ENCODE measurements at places on chromosomes 13 and 19.

- DNase-seq: no peak
Measured at GRCh38 chr19:49390929-49391359, 2.9 kb downstream of the KASH5 start.

- DNase-seq: no peak
Measured at GRCh38 chr13:28557725-28558520, 63.0 kb upstream of the FLT1 start.

GRCh38 chr19:17795495-17795856 is 538 bp downstream of the B3GNT3 start:
- no peak for DNase-seq

- no peak for DNase-seq
Measured at GRCh38 chr19:34731019-34731829, 2.8 kb upstream of the ZNF181 start.

- DNase-seq: peak; percentile 20
Measured at GRCh38 chr19:54035215-54036178, 28.2 kb downstream of the VSTM1 start.

- no peak for DNase-seq
Measured at GRCh38 chr19:47123406-47123805, 7.2 kb upstream of the SAE1 start.

DNA sequence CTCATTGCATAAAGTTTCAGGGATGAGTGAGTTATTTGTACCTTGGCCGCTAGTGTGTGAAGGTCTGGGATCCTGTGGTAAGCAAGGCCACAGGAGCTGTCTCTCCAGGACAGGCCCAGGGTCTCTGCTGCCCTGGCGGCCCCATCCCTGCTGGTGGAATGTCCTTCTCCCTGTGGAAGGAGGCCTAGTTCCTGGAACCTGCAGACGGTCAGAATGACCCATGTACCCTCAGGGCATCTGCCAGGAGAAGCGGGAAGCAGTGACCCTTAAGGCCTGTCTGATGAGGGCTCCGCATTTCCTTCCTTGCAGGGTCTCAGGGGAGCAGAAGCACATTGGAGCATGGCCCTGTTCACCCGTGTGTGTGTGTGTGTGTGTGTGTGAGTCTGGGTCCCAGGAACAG is 32.1 kb upstream of the SOX1 start:
- no peak for DNase-seq

GRCh38 chr19:28475525-28475924 is 737.4 kb downstream of the UQCRFS1 start:
- DNase-seq: no peak

- DNase-seq: peak; percentile 60
Measured at GRCh38 chr19:43820098-43820883, 6.8 kb upstream of the ZNF283 start.

GRCh38 chr19:4909156-4909896 is at the start of gene UHRF1:
Gene UHRF1 (plus strand): TSS chr19:4909501. CDS start chr19:4910886, 1,385 bp downstream.
- no peak for DNase-seq

- no peak for DNase-seq
Measured at GRCh38 chr13:114022876-114023275, 49.0 kb upstream of the C13orf46 start.

- DNase-seq: no peak
Measured at GRCh38 chr19:34555447-34555846, 73.9 kb downstream of the WTIP start.

DNA sequence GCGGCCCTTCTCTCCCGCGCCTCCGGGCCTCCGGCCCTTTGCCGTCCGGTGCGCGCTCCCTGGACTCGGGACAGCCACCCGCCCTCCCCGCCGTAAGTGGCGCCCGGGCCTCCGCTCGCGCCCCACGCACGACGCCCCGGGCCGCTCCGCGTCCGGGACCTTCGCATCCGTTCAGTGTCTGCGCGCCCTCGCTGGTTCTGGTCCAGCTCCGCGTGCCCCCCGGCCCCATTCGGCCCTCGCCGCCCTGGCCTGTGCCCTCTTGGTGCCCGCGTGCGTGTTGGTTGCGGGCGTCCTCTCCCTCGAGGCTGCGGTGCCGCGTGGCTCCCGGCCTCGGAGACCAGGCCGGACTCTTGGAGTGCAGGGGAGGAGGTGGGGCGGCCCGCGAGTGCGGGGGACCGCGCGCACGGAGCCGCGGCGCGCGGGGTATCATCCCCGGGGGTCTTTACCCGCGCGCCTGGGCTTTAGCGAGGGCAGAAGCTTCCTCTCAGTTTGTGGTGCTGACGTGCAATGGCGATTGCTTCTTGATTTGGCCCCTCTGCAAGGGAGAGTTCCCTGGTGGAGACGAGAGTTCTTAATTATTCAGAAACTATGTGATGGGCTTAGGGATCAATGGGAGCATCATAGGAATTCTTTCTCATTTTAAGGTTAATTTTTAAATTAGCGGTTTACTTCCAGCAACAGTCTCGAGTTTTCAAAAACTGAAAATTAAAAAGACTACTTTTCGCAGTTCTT is 757 bp downstream of the WASF3 start:
- no peak for DNase-seq

DNA sequence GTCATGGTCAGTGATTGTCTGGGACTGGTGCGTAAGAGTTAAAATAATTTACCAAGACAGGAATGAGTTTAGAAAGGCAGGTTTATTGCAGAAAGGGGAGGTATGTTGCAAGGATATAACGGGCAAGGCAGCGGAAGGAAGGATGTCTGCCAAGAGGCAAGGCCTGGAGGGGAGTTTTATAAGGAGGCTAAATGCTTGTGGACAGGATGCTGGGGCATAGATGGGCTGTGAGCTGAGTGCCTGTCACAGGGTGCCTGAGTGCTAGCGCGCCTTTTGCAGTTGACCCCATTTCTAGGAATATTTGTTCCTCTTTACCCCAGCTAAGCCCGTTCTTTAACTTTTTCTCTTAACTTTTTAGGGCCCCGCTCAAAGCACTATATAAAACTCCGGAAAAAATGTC is 58.7 kb downstream of the TEX26 start:
- DNase-seq: no peak

DNA sequence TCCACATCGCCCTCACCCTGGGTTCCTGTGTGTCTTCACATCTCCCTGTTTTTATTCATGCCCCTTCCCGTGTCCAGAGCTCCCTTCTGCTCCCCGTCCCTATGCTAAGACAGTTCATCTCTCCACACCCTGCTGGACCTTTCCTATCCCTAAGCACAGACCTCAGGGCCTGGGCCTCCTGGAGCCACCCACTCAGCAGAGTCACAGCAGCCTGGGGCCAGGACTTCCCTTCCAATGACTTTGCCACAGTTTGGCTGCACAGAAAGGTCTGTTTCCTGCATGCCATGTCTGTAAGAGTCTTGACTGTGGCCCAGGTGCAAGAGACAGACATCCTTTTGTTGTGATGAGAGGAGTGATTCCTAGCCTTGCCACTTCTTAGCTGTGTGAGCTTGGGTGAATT is 470.7 kb downstream of the TSHZ3 start:
- DNase-seq: no peak

DNA sequence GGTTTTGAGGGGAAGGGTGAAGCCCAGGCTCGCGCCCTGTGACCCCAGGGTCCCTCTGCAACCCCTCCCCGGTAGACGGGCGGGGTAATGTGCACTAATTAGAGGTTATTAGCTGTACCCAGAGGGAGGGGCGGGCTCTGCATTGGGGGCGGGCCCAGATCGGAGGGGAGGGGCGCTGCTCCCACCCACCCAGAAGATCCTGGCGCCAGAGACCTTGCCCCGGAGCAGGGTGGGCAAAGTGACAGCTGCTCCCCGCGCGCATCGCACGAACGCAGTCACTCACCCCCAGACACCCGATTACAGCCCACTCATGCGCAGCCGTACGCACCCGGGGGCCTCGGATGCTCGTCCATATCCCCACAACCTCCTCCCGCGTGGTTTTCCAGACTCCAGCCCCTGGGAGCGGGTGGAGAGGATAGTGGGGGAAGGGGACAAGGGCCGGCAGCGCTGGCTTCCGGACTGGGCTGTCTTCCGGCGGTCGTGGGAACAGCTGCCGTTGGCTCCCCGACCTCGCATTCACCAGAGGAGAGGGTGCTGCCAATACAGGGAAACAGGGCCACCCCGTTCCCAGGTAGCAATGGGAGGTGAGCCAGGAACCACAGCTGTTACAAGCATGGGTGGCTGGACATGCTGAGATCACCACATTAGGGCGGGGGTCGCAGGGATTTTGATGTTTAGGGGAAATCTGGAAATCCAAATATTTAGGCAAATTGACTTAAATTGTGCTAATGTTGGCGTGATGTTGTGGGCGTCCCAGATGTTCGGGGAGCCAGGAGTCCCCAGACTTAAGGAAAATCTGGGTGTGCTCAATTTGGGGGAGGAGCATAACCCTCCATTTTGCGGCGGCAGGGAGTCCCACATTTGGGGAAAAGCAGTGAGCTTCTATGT is 2.9 kb upstream of the HOOK2 start:
- peak; percentile 66 for DNase-seq

GRCh38 chr19:14054721-14055120 is 7.2 kb downstream of the PALM3 start:
- DNase-seq: no peak

GRCh38 chr13:38210928-38211596 is 138.6 kb upstream of the UFM1 start:
- no peak for DNase-seq

DNA sequence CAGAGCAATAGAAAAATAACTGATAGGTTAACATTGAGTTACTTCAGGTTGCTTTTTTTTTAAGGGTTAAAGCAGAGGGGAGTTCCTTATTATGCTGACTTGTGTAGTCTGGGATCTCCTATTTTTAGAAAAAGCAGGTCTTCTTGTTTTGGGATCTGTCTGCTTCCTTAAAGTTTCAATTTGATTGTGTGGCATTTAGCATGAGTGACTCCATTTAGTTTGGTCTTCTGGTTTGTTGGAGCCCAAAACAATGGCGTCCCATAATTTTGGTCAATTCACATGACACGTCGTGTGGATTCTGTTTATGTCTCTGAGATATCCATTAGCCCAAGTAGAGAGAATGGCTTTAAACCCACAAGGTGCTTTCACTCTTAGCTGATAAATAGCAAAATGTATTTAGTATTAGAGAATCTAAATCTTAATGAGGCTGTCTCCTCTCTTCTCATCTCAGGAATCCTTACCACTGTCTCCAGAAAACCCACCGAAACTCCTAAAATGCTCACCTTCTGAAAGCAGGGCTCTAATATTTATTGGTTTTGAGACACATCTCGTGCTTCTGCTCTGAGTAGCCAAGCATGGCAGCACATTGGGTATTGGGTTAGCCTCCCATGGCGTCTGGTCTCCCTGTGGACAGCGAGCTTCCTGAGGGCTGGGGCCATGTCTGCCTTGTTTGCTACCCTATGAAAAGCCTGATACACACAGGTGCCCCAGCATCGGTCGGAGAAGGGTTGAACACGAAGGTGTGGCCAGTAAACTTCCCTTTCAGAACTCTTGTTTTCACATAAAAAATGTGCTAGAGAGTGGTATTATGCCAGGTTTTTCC is 67.2 kb upstream of the GPR183 start:
- no peak for DNase-seq

- DNase-seq: no peak
Measured at GRCh38 chr13:42396501-42396900, 124.5 kb downstream of the AKAP11 start.

GRCh38 chr19:3175781-3176714 is 2.5 kb upstream of the S1PR4 start:
- no peak for DNase-seq

DNA sequence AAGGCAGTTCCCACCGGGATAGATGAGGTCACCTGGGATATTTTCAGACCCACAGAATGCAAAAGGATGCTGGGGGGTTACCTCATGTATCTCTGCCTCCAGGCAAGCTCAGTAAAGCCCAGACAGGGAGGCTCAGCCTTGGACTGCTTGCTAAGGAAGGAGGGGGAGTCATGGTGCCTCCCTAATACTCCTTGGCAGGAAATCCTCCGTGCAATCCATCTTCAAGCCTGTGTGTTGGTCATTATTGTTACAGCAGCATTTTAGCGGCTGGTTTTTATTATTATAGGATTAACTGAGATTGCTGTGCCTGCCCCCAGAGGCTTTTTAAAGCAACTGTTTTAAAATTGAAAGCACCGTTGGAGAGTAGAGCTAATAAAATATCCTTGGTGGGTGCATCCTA is 188.5 kb upstream of the UBL3 start:
- DNase-seq: no peak

DNA sequence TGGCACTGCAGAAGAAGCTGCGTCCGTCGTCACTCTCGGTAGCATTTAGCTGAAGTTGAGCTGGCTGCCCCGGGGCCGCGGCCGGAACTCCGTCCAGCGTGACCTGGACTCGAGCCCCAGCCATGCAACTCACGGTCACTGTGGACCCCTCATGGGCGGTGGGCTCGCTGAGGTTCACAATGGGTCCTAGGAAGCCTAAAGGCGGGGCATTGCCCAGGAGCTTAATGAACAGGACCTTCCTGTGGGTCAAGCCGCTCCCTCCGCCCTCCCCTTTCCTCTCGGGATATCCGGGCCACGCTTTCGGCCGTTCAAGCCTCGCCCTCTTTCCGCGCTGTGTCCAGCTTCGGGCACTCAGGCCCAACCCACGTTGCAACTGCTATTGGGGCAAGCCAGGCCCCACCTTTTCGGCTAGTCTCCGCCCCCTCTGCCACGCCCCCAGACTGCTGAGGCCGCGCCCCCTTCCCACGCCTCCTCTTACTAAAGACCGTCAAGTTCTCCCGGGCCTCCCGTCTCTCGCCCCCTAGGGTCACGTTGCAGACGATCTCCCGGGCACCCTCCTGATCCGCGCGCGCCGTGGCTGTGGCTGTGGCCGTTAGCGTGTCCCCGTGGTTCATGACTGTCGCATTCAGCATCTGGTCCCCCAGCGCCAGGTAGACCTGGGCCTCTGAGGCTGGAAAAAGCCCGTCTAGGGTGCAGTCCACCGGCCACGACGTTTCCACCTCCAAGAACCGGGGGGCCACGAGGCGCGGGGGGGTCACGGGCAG is 1.4 kb upstream of the RAVER1 start:
- DNase-seq: peak; percentile 23

- no peak for DNase-seq
Measured at GRCh38 chr19:13865571-13866462, 11.1 kb upstream of the NANOS3 start.

- DNase-seq: no peak
Measured at GRCh38 chr19:917323-918151, at the start of gene KISS1R. Gene KISS1R (plus strand): TSS chr19:917333. CDS start chr19:917503, 170 bp downstream.

DNA sequence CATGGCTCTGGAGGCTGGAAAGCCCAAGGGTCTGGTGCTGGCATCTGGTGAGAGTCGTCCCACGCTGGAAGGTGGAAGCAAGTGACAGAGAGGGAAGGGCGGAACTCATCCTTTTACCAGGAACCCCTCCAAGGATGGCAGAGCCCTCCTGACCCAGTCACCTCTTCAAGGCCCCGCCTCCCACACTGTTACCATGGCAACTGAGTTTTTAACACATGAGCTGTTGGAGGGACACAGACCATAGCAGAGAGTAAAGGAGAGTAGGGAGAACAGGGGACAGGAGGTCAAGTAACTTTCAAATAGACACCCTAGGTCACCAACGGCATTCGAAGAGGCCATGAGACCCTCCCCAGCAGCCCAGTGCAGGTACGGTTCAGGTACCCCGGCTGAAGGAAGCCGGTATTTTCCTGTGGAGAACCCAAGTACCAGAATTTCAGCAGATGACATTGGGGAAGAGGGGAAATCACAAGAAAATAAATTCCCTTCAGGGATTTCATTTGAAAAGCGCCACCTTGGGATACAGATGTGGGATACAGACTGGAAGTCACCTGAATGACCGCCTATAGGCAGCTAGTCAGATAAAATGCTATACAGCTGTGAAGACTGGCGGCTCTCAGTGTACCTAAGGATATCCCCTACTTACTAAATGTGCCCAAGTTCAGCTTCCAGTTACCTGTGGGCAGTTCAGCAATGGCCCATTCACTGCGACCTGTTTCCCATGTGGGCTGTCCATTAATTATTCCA is 8.0 kb downstream of the IL17D start:
- DNase-seq: no peak

GRCh38 chr13:109211616-109212015 is 574.8 kb downstream of the IRS2 start:
- no peak for DNase-seq

Measured in amygdala (tissue), 56 donors.